Epithelial cell of prostate (primary cell): ENCODE measurements at places on chromosomes 12 and 14.

GRCh38 chr12:64609536-64610078, 688 bp upstream of the RASSF3 start:
- no peak for DNase-seq

DNA sequence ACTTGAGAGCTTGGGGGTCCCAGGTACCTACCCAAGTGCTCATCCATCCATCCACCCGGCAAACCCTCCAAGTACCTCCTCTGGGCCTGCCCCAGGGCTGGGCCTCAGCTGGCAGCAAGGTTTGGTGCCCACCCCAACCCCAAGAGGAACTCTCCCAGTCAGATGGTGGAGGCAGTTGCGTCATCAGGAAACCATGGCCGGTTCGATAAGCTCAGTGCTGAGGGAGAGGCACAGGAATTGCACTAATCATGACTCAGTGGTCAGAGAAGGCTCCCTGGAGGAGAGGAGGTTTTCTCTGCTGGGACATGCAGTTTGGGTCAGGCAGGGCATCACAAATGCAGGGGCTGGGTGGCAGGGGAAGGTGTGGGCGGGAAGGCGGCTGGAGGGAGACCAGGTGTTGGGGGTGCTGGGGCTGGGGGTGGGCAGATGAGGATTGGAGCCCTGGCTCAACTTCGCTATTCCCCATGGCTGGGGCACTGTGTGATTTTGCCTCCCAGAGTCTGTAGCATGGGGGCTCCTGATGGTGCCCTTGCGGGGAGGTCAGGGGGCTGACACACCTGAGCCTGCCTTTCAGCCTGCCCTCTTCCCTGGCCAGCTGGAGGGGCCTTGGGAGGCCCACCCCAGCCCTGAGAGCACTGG, 32.2 kb downstream of the SH2B3 start:
- peak; percentile 40 for DNase-seq

- no peak for DNase-seq
Observed at GRCh38 chr12:101764051-101764792, 25.0 kb upstream of the SYCP3 start.

- peak; percentile 60 for DNase-seq
Observed at GRCh38 chr12:116528065-116528464, 31.1 kb upstream of the MAP1LC3B2 start.

- DNase-seq = no peak
Observed at GRCh38 chr14:94129758-94130414, 482 bp upstream of the IFI27L2 start.

- DNase-seq = no peak
Observed at GRCh38 chr12:93763746-93764147, 86.6 kb downstream of the CRADD start.

DNA sequence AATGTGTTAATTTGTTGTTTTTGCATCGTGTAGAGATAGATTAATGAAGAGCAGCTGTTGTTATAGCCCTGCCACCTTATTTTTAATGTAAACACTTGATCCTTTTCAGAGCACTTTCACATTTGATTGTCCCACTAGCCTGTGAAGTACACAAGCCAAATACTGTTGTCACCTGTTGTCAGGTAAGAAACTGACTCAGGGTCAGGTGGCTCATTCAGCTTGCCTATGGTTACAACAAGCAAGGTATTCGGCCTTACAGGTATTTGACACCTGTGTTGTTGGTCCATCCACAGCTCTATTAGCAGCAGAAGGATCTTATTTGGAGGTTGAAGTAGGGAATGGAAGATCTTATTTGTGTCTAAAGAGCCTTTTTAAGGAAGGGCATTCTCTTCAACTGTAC, 108.9 kb downstream of the GPR135 start:
- no peak for DNase-seq

GRCh38 chr12:78290606-78291345, 460.1 kb downstream of the NAV3 start:
- DNase-seq = peak; percentile 1

DNA sequence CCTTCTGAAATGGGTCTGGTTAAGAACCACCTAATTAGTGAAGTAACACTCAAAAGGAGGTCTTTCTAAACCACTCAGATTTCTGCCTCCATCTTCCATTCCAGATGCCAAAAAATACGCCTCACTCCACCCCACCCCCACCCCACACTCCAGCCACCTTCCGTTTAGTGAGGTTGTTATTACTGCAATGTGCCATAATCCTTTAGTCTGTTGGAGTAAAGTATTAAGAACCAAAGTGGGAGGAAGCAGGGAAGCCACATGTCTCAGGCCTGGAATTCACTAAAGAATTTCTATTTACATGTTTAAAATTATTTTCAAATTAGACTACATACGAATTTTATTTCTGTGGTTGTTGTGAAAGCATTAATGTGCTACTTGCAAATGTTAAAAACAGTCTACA, 7.4 kb downstream of the KIF21A start:
- no peak for DNase-seq

DNA sequence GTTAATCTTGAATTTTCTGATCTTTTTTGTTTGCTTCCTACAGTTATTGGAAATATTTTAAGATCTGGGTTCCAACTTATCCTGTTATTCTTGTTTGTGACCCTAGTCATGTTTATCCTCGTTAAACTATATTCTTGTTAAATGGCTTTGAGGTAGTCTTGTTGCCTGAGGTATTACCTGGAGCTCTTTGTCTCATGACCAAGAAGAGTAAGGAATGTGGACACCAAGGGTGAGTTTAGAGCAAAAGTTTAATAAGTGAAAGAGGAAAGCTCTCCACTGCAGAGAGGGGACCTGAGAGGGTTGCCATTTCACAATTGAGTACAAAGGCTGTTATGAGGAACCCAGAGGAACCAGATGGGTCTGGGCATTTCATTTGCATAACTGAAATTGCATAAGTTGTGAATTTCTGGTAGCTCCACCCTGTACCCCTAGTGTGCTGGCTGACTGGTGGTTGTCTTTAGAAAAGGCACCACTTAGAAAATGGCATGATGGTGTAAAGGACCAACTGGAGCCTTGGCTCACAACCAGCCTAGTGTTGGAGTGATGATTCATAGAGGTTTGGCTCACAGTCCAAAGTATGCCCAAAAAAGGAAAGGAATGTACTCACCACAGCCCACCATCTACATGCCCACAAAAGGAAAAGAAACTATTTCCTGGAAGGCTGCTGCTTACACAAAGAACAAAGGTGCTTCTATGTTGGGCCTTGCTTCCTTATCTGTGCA, 36.7 kb upstream of the RESF1 start:
- DNase-seq = peak; percentile 50

GRCh38 chr14:90656973-90657372, 159.3 kb downstream of the TTC7B start:
- no peak for DNase-seq

DNA sequence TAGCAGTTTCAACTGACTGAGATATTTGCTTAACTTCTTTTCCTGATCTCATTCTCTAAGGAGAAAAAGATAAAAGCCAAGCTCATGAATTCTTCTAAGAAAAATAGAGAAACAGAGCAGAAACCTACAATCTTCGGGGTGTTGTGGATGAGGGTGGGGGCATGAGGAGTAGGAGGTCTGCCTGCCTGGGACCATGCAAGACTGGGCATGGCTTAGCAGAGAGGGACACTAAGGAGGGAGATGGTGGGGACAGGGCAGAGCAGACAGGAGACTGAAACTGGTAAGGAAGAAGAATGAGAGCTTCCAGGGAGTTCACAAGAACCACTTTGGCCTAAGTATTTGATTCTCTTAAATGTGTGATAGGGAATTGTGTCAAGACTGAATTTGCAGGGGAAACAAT, 188.0 kb downstream of the CFAP54 start:
- no peak for DNase-seq

DNA sequence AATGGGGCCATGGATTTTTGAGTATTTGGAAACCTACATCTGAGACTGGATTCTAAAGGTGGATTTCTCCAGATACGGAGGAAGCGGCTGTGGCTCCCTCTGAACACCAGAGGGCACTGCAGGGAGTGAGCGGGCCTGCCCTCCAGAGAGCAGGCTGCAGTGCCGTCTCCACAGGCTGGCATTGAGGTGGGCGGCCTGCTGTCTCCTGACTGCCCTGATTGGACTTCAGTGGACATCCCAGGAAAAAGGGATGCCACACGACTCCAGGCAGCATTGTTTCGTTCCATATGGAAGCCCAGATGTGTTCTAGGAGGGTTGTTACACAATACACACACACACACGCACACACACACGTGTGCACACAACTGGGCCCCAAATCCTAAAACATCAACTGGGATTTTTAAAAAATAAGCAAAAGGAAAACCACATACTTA, 20.9 kb upstream of the ANO2 start:
- no peak for DNase-seq

GRCh38 chr14:49056021-49056420, 530.2 kb downstream of the RPS29 start:
- DNase-seq = no peak

DNA sequence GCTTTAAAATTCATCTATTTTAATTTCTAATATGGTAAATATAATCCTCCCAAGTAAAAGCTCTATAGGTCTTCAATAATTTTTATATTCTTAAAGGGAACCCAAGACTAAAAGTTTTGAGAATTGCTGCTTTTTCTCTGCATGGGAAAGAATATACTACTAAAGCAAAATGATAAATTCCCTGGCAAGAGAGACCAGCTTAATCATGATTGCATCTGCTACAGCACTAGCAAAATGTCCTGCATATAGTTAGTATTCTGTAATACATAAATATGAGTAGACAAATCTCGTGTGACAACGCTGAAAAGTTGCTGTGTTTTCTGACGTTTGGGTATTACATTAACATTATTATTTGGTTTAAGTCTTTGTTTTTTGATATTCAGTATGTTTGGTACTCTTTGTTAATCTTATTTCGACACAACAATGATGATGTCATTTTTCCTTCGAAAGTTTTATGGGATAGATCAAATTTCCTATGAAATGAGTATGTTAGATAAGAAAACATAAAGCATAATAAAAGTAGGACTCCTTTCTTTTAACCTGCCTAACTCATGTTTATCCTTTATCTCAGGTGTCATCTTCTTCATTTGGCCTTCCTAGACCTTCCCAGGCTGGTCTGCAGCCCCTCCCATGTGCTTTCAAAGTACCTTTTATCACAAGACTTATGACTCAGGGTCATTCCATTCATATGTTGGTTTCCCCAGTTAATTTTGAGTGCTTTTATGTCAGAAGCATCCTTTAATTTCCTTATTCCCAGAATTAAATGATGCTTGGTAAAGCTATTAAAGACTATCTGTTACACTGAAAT, 321.9 kb downstream of the RAD51B start:
- no peak for DNase-seq

- no peak for DNase-seq
Observed at GRCh38 chr12:72723732-72724131, 451.6 kb downstream of the TRHDE start.

GRCh38 chr14:65373671-65374039, 38.9 kb upstream of the FUT8 start:
- DNase-seq = no peak

GRCh38 chr14:54048311-54048710, 91.7 kb upstream of the BMP4 start:
- no peak for DNase-seq

- DNase-seq = no peak
Observed at GRCh38 chr12:92075425-92075914, 70.2 kb downstream of the BTG1 start.

DNA sequence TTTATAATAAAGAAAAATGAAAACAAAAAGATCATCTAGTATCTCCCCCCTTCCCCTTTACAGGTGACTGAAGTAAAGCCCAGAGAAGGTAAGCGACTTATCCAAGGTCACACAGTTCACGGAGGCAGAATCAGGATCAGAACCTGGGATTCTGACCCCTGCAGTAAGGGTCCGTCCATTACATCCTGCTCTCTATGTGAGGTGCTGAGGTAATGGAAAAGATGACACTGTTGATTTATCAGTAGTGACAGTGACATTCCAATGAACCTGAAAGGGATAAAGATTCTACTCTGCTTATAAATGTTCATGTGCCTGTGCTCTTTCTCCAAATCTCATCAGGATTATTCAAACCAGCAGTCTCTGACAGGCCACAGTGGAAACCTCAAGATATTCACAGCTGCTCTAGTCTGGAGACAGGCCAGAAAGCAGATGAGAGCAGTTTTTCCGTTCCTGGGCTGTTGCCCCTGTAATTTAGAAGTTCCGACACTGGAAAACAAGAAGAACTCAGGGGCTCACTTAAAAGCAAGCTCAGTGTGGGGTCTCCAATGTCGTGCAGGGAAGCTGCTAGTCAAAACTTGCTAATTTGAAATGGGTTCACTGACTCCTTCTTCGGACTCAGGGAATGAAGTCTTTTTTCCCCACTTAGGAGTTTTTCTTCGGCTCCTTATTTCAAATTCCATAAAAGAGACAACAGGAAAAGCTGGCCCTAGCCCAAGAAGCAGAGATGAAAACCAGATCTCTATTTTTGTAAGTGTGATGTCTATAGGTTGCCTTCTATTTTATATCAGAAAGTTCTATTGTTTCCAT, 131.8 kb upstream of the EEA1 start:
- DNase-seq = no peak
